ENCODE measurements at places on chromosomes 4 and X. TPM values are rescaled to one million over a fixed set of nuclear protein-coding genes. Genes with fewer than 3 reads are reported as not detected.

Gene NUP62CL
- polyA plus RNA-seq = not detected

Gene NHS
- 0.08 TPM for polyA plus RNA-seq

Gene CITED1
- polyA plus RNA-seq = not detected

Gene NXT2
- 2.0 TPM for polyA plus RNA-seq

Gene RAB39B
- not detected for polyA plus RNA-seq

Gene LIMCH1
- 14.3 TPM for polyA plus RNA-seq

Gene ATP1B4
- polyA plus RNA-seq = not detected

Gene ENPP6
- polyA plus RNA-seq = not detected

Gene GSX2
- polyA plus RNA-seq = not detected

Gene MAGEA4
- not detected for polyA plus RNA-seq

Gene UTP3
- polyA plus RNA-seq = 6.2 TPM

Gene SLC2A9
- polyA plus RNA-seq = 1.8 TPM

Gene RNF150
- 0.35 TPM for polyA plus RNA-seq

Gene BMPR1B
- polyA plus RNA-seq = 0.28 TPM

Gene ATOH1
- not detected for polyA plus RNA-seq

DNA sequence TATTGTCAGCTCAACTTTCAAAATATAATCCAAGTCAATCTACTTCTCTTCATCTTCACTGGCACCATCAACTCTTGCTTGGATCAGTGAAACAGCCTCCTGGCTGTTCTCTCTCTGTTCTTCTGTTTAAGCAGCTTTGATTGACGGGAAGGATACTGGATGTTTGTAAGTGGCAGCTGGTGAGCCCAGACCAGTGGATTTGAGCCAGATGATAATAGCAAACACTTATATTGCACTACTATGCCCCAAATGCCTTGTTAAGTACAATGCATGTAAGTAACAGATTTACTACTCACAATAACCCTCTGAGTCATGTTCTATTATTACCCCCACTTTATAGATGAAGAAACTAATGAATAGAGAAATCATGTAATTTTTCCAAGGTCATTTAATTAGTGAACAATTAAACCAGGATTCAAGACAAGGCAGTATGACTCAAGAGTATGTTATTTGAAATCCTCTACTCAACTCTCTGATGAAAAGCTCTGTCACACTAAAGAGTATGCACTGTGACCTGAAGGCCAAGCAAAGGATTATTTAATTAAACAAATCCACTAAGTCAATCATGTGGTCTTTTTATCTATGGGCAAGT lies 44.8 kb downstream of the SPANXN3 start:
- no peak for DNase-seq

DNA sequence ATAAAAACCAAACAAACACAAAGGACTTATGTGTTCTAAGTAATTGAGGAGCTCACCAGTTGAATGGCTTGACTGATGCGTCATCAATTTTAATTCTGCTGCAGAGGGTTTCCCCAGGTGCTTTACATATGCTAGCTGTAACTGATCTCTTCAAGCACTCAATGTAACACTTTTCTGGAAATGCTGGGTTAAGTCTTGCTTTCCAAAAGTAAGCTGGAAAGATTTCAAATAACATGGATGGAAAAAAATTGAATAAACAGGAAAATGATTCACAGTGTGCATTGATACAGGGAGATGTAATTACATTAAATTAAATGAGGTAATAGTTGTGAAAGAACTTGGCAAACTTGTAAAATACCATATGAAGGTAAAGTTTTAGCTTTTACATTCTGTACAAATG lies 186.7 kb upstream of the WDFY3 start:
- peak; percentile 10 for DNase-seq

GRCh38 chrX:136251041-136251991 lies at the start of gene MAP7D3:
Gene MAP7D3, minus strand, starts transcription at chrX:136251400. Its CDS starts 42 bp downstream, at chrX:136251358.
- DNase-seq = peak; percentile 29

DNA sequence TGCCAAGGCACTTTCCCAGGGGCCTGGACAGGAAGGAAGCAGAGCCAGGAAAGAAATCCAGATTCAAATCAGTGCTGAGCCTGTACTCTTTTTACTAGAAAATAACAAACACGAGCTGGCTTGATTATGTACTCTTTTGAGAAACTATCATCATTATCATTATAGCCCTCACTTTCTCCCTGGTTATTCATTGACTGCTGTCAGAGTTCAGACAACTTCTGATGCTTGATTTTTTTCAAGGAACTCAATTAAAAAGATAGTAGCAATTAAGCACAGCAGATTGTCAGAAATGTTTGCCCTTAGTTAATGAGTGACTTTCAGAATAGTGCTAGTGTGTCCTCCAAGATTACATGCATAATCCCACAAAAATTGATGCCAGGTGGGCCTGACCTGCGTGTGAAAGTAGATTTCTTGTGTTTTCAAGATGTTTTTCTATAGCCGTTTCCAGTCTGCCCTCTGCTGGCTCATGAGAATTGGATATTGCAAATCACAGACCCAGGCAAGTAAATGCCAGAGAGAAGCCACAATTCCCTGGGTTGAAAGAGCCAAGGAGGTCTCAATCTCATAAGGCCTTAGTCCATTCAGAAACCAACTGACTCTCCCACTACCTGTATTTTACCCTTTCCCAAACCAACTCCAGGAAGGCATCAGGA lies 14.3 kb upstream of the PNPLA4 start:
- peak; percentile 14 for DNase-seq

DNA sequence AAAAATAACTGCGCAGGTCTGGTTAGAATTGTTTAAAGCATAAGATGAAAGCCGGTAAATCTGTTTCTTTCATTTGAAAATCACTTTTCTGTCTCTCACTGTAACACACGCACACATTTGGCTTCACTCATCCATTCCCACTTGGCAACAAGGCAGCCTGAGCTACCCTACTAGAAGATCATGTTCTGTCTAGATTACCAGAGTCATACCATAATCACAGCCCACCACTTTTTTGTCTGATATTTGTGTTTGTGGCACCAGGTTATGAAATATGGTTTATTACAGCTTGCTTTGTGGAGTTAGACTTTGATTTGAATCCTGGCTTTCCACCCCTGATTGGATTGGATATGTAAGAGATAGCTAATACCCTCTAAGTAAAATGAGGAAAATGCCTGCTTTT lies 2.2 kb downstream of the USO1 start:
- no peak for DNase-seq

GRCh38 chr4:19241895-19242294 lies 1009.8 kb upstream of the SLIT2 start:
- no peak for DNase-seq

DNA sequence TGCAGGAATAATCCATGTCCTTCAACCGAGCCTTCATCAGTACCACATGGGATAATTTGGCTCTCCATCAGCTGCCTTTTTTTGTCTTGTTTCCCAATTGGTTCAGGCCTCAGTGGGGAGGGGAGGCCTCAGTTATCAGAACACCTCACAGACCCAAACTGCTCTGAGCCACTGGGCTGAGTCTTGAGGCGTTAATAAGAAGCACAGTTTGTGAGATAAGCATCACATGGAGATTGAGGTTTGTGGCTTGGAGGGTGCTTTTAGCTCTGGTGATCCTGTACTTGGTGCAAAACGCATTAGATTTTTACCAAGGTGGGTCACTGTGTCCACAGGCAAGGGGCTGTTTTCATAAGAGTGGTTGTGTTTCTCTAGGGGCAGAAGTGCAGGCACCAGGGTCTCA lies 82.8 kb upstream of the HPF1 start:
- DNase-seq = no peak

DNA sequence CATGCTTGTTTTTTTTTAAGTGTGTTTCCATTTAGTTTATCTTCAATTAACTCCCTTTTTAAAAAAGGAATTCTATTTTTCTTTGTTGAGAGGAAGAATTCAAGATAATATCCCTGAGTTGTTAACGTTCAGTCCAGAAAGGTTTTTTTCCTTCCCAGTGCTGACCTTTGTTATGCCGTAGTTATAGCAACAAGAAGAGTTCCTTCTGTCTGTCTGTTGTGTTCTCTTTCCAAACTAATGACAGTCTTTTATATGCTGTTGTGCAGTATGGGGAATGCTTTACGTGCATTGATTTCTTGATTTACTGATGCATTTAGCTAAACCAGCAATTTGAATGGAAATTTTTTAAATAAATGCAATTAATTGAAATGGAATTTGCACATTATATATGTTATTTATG lies 6.6 kb upstream of the CXXC4 start:
- DNase-seq = no peak

GRCh38 chr4:142707401-142707800 lies 138.7 kb downstream of the INPP4B start:
- DNase-seq = no peak

DNA sequence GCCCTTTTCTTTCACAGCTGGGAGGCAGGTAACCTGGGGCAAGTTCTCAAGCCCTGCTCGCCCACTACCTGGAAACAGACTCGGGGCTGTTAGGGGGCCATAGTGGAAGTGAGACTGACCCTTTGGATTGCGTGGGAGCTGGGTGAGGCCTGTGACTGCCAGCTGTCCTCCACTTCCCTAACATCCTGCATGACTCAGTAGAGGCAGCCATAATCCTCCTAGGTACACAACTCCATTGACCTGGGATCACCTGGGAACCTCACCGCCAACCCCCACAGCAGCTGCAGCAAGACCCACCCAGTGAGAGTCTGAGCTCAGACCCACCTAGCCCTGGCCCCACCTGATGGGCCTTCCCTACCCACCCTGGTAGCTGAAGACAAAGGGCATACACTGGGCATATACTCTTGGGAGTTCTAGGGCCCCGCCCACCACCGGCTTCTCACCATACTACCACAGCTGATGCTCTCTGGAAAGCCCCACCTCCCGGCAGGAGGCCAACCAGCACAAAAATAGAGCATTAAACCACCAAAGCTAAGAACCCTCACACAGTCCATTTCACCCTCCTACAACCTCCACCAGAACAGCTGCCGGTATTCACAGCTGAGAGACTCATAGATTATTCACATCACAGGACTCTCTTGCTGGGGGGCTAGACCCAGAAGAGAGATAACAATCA lies 61.1 kb upstream of the DCTD start:
- peak; percentile 33 for DNase-seq

DNA sequence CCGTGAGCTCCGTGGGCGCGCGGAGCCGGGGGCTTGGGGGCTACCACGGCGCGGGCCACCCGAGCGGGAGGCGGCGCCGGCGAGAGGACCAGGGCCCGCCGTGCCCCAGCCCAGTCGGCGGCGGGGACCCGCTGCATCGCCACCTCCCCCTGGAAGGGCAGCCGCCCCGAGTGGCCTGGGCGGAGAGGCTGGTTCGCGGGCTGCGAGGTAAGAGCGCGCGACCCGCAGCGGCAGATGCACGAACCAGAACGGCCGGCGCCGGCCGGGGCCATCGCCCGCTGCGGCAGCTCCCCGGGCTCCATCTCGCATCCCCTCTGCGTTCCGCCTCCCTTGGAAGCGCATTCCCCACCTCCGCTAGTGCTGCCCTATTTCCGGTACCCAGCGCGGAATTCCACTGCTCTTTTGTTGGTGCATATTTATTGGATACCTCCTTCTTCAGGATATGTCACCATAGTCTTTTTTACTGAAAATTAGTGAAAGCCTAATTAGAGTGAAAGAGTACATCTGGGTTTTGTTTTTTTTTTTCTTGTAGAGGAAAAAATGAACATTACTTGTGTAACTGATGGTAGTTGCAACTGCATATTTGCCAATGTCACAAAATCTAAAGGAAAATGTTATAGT lies 797 bp downstream of the PKD2 start:
- peak; percentile 56 for DNase-seq

- peak; percentile 46 for DNase-seq
These were observed 62.2 kb downstream of the PRKX start for GRCh38 chrX:3651277-3651676.

- DNase-seq = peak; percentile 65
These were observed at the start of gene NDUFC1 for GRCh38 chr4:139301821-139302611. Gene NDUFC1, minus strand, starts transcription at chr4:139302477. Its CDS starts 6,679 bp downstream, at chr4:139295798.

- DNase-seq = no peak
These were observed 59.7 kb downstream of the NBDY start for GRCh38 chrX:56788717-56789122.

GRCh38 chrX:129772796-129773431 lies 6.8 kb upstream of the SASH3 start:
- DNase-seq = no peak

DNA sequence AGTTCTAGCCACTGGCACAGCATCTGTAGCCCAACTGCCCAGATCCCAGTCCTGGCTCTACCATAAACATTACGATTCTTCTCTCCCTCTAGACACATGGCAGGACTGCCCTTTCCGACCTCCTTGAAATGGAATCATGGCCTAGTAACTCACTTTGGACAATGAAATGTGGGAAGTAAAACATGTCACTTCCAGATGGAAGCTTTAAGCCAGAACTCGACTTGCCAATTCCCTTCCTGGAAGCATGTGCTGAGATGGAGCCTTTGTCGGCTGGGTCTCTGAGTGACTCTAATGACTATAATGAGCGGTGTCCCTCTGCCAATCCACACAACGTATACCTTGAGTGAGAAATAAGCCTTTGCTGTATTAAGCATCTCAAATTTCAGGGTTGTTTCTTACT lies 34.7 kb downstream of the SH3RF1 start:
- no peak for DNase-seq

- no peak for DNase-seq
These were observed 496.9 kb downstream of the TMA16 start for GRCh38 chr4:163991298-163991865.

GRCh38 chr4:121794505-121795188 lies 6.5 kb upstream of the EXOSC9 start:
- DNase-seq = no peak

DNA sequence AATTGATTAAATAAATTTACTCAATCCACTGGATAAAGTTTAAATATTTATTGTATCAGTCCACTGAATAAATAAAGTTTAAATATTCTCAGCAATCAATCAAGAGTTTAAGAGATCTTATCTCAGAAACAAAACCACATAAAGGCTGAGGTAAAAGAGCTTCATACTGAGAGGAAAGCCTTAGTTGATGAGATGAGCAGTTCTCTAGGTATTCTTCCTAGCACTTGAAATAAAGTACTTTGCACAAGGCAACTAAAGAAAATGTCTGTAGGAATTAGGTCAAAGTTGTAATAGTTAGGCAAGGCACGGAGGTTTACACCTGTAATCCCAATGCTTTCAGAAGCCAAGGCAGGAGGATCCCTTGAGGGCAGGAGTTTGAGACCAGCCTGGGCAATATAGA lies 63.5 kb downstream of the UCHL1 start:
- no peak for DNase-seq

- DNase-seq = peak; percentile 94
These were observed 54.8 kb downstream of the C4orf51 start for GRCh38 chr4:145734576-145735346.

- no peak for DNase-seq
These were observed 5.3 kb downstream of the FHDC1 start for GRCh38 chr4:152941411-152941810.

DNA sequence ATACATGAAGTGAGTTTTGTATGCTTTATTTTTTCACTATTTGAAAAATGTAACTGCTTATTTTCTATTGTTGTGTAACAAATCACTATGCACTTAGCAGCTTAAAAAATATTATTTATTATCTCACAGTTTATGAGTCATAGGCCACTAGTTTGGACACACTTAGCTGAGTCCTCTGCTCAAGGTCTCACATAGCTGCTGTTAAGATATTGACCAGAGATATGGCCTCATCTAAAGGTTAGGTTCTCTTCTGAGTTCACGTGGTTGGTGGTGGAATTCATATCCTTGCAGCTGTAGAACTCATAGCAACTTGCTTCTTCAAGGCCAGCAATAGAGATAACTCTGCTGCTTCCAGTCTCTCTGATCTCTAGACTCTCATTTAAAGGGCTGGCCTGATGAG lies 534.4 kb downstream of the SPRY1 start:
- DNase-seq = no peak

GRCh38 chrX:22097012-22097694 lies 65.0 kb downstream of the PHEX start:
- peak; percentile 64 for DNase-seq

All from endothelial cell of umbilical vein (primary cell).